AG09309 (cell line): ENCODE measurements at places on chromosomes 5 and 9.

DNA sequence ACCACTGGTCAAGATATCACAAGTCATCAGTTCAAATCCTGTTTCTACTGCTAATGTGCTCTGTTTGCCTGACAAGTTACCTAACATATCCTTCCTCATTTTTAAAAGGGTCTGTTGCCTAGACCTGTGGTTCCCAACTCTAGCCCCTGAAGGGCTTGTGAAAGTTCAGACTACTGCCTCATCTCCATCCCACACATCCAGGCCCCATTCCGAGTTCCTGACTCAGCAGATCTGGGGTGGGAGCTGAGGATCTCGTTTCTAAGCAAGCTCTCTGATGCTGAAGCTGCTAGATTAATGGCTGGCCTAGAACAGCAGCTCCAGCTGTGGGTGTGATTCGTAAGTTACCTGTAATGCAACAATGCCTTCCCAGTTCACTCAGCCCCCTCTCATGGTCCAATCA, 32.5 kb downstream of the S1PR3 start:
- no peak for DNase-seq

- DNase-seq: no peak
These were observed 26.9 kb downstream of the HMGCR start for GRCh38 chr5:75363726-75364495.

GRCh38 chr5:143051244-143052058, 281.3 kb downstream of the ARHGAP26 start:
- DNase-seq: peak; percentile 84

DNA sequence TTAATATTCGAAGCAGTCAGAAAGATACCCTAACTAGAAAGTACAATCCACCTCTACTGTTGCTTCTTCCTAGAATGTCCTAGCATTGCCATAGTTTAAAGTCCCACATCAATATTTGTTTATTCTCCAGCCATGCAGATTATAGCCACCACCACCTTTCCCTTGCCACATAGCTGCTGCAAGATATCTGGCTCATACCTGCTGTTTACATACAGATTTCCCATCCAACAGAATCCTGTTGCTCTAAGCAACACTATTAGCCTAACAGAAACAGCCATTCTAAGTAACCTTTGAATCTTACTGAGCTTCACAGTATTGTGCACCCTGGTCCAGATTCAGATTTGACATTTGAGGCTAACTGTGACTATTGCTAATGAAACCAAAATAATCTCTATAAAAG, 45.6 kb downstream of the GNAQ start:
- no peak for DNase-seq
